Thyroid gland (tissue), 4 donors: ENCODE measurements at places on chromosomes 2 and 18. TPM values are rescaled to one million over a fixed set of nuclear protein-coding genes. Genes with fewer than 3 reads are reported as not detected.
A peak's percentile ranks its signal among the peaks of the same experiment; 100 is the strongest.

- no peak for DNase-seq
Measured at GRCh38 chr18:12242658-12243260, 11.4 kb upstream of the CIDEA start.

DNA sequence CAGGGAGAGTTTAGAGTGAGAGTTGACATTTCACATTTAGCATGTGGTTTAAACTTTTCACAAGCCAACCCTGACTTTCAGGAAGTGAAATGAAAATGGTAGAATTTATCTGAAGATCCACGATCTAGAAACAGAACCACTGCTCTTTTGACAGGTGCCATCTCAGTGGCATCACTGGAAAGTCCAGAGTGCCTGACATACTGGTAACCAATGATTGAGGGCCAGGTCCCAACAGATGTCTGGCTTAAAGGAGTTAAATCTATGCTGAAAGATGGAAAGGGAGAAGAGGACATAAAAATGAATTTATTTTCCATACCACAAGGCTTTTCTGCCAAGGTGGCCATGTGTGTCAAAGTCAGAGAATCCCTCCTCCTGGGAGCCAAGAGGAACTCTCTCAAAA, 2.7 kb downstream of the IL36G start:
- no peak for DNase-seq

DNA sequence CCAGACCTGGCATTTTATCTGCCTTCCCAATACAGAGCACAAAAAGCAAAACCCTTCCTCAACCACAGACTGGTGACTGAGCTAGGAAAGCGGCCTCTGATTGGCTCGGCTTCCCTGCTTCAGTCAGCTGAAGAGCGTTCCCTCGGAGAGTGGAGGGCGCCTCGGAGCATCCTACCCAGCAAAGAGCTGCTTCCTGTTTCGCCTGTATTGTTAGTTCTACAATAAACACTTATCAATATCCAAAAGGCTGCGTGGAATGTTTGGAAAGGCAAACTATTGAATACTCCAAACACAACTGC, 125.0 kb downstream of the CACNB4 start:
- DNase-seq: peak; percentile 44

- DNase-seq: no peak
Measured at GRCh38 chr2:12987246-12987645, 270.5 kb downstream of the TRIB2 start.

- DNase-seq: no peak
Measured at GRCh38 chr2:53103679-53104078, 663.9 kb upstream of the CHAC2 start.

DNA sequence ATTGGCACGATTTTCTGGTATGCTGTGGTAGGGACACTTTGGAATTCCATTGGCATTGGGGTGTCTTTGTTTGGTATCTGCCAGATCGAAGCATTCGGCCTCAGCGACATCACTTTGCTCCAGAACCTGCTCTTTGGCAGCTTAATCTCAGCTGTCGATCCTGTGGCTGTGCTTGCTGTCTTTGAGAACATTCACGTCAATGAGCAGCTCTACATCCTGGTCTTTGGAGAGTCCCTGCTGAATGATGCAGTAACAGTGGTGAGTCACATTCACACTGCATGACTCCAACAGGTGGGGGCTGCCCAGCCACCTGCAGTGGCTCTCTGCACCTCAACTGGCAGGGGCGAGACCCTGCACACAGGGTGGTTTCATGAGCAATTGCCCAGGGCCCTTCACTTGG, 38.4 kb downstream of the SLC9A2 start:
- DNase-seq: no peak

DNA sequence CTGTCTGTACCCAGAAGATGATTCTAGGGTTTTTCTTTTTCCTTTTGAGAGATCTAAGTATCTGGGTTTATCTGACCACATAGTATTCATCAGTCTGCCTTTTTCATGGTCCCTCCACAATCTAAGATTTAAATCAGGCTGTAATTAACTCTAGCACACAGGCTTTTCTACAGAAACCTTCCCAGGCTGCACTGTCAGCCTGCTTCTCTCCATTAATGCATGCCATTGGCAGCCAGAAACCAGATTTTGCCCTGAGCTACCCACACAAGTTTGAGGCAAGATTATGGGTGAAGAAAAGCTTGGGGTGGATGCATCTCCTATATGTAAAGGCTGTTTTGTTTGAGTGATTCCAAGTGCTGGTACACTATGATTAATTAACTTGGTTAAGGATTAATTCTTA, 45.7 kb upstream of the EML4 start:
- no peak for DNase-seq

- no peak for DNase-seq
Measured at GRCh38 chr2:3178578-3179031, 199.0 kb downstream of the EIPR1 start.

DNA sequence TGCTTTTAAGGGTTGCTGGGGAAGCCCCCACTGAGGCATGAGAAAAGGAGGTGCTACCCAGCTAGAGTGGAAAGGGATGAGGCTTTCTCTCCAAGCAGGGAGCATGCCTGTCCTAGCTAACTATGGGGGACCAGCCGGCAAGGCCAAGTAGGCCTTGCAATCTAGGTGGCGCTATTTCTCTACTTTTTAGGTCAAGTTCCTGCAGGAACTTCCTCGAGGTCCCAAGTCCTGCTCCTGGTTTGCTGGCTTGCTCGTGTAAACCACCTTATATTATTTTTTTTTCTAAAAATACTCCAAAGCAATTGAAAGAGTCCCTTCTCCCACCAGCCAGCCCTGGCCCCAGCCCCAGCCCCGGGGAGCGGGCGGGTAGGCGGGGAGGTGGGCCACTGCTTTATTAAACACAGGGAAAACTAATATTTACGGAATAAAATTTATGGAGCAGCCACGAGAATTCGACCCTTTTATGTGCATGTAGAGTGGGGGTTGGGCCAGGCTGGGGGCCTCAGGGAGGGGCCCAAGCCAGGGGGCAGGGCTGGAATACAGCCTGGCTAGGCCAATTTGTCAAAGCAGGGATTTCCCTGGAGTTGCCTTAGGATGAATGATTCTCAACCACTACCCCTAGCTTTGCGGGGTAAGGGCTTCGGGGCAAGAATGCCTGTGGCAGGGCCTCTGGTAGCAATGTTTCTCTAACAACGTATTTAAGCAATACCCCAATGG, 12.8 kb upstream of the IHH start:
- DNase-seq: no peak

DNA sequence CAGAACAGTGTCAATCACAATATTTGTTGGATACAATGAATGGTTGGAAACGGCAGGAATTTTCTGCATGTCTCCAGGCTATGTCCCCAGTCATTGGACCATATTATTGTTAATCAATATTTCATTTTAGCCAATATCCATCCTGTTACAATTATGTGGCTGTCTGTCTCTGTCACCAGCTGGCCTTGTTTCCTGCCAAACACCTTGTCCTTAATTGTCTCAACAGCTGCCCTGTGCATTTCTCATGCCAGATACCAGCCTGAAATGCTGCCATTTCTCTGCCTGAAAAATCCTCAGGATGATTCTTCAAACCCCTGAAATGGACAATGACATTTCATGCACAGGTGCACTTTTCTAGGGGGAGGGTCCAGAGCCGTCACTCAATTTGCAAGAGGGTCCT, 170.6 kb downstream of the ALPK2 start:
- no peak for DNase-seq

DNA sequence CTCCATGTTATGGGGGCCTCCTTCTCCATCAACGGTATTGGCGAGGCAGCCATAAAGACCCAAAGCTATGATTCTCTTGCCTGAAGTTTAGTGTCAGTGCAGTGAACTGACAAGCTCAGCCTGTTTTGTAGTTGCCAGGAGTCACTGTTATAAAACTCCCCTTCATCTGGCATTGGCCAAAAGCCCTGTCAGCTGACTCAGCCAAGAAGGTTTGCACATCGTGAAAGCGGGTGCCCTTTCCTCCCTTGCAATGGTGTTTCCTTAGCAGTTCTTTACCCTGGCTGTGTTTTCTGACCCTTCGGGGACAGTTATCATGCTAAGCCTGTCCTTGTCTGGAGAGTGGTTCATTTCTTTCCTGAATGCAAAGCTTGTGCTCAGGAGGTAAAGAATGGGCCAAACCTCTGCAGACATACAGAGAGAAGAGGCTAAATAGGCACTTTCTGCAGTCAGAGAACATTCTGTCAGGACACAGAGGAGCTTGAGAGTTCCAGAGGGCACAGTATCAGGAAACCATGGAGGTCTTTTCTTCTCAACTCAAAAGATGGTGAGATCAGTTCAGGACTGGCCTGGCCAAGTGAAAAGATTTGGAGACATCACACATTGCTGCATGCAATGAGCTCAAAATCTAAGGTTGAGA, 414.2 kb downstream of the ZNF521 start:
- no peak for DNase-seq

DNA sequence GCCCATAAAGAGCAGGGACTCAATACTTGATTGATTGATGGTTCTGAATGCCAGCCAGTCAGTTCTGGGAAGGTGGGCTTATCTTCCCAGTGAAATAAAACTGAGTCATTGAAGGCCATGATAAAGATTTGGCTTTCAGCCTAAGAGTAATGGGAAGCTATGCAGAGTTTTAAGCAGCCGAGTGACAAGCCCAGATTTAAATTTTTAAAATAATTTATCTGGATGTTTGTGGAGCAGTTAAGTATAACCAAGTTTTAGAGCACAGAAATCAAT, 122.8 kb downstream of the RAPGEF4 start:
- no peak for DNase-seq

DNA sequence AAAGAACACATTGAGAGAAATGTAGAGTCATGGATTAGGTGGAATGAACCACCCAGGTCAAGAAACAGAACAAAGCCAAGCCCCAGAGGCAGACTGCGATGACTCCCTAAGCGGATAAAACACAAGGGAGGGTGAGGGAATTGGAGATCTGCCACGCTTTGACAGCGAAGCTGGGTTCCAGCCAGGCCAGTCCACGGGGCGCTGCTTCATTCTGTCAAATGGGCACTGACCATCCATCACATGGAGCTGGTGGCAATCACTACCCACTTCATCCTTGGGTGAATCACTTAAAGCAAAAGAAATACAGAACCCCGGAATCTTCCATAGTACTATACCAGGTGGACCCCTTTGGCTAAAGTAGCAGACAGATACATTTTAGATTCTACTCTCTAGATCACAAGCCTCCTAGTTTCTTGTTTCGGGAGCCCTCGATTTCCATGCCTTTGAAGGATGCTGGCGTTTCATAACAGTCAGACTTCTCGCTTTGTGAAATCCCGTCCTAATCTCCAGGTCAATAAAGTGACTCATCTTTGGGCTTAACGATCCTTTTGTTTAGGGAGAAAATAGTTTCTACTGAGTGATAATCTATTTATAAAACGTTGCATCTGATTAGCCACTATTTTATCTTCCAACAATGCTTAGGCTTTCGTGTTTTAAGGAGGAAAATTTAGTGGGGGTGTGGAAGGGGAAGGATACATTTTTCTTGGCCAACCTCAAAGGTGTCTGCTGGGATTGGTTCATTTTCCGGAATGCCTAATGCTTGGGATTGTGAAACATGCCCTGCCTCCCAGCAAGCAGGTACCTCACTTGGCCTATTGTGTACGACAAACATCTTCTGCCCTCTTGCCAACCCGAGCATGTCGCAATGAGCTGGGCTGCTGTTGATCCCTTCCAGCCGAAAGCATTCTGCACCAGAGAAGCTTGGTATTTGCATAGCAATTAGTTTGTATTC, 44.1 kb upstream of the HDAC4 start:
- no peak for DNase-seq

DNA sequence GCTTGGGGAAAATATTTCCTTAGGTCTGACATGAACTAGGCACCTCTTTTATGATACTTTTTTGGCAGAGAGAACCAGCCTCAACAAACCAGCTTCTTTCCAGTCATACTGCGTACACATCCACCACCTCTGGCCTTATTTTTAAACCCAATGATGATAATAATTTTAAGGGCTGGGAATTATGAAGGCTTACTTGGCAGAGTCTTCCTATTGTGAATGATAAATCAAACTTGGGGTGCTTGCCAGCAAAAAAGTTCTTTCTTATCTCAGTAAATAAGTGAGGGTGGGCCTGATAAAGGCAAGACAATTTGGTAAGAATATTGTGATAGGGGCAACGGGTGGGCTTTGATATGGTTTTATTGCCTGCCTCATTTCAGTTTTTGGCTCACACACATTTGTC, 1230.2 kb upstream of the ZEB2 start:
- no peak for DNase-seq

GRCh38 chr2:127134235-127134634, 27.3 kb upstream of the BIN1 start:
- no peak for DNase-seq

- DNase-seq: no peak
Measured at GRCh38 chr2:20111311-20112131, 60.1 kb upstream of the LAPTM4A start.

DNA sequence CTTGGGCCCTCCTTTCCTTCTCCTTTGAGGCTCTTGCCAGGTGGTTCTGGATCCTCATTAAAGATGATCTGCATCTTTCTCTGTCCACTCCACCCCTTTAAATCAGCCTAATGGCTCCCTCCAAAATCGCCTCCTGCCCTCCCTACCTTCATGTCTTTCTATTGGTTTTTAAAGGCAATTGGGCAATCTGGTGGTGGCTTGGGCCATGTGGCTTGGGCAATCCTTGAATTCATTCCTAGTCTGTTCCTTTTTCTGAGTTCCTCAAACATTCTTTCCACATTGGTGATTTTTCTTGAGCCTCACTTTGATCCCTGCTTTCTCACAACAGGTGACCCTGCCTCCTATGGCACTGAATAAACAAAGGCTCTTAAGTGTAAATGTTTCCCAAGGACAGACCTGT, 266.2 kb upstream of the REV1 start:
- DNase-seq: no peak

DNA sequence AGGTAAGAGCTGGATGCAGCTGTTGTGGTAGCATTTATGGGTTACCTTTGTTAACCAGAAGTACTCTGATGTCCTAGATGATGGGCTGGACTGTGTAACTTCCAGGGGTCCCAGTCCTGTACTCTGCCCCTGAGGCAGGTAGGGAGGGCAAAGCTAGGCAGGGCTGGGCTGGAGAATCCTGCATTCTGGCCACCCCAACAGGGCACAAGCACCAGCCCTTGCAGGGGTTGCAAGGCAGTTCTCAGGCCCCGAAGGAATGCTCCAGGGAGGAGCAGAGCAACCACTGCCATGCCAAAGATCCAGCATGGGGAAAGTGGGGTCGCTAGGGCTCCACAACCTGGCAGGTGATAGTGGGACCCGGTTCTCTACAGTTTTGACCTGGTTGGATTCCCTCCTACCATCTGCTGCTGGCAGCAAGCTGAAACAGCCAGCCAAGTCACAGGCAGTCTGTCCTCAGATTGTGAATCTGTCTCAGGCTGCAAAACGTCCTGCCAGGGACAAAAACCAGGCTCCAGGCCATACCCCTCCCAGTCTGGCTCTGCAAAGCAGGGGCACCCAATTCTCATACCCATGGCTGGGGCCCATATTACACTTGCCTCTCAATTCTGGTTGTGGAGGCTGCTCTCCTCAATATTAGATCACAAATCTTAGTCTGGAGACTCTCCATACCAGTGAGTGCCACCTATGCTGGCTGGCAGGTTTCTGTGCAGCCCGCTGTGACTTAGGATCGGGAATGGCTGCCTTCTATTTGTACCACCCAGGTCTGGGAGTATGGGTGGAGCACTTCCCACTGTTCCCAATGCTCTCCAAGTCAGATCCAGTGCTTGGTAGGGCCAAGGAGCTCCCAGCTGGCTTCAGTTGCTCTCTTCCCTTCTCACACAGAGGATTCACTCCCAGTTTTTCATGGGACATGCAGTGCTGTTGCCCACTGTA, 61.1 kb downstream of the SMCHD1 start:
- DNase-seq: no peak

The IL36G gene
- total RNA-seq: not detected

The CCDC148 gene
- total RNA-seq: 10.7 TPM

The CGREF1 gene
- total RNA-seq: not detected

The PTGR3 gene
- total RNA-seq: 62.7 TPM

The ROCK1 gene
- total RNA-seq: 68.9 TPM

The ERFE gene
- 5.7 TPM for total RNA-seq

The HNMT gene
- total RNA-seq: 26.2 TPM
